ENCODE measurements at places on chromosomes 3 and 15.

GRCh38 chr3:48528048-48528447 is 24.1 kb upstream of the SHISA5 start:
- no peak for DNase-seq

DNA sequence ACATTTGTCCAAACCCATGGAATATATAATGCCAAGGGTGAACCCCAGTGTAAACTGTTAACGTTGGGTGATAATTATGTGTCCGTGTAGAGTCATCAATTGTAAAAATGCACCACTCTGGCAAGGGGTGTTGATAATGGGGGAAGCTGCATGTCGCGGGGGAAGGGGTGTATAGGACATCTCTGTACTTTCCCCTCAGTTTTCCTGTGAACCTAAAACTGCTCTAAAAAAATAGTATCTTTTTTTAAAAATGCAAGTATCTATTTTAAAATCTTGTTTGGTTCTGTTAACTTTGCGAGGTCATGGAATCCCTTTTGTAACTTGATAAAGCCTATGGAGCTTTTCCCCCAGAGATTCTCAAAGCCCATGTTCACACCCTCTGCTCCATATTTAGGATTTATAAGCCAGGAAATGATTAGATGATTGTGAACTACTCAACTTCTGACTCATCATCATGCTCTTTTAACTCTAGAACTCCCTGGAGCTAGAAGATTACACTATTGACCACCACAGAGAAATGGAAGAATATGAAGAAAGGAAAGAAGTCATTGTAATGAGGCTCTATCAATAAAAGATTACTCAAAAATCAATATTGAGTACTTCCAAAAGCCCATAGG is 56.1 kb upstream of the C3orf49 start:
- DNase-seq, result no peak

GRCh38 chr15:83930392-83931212 is 276.7 kb downstream of the ADAMTSL3 start:
- DNase-seq, result no peak

- DNase-seq, result no peak
These were observed 1132.5 kb downstream of the TUSC7 start for GRCh38 chr3:117842086-117842485.

DNA sequence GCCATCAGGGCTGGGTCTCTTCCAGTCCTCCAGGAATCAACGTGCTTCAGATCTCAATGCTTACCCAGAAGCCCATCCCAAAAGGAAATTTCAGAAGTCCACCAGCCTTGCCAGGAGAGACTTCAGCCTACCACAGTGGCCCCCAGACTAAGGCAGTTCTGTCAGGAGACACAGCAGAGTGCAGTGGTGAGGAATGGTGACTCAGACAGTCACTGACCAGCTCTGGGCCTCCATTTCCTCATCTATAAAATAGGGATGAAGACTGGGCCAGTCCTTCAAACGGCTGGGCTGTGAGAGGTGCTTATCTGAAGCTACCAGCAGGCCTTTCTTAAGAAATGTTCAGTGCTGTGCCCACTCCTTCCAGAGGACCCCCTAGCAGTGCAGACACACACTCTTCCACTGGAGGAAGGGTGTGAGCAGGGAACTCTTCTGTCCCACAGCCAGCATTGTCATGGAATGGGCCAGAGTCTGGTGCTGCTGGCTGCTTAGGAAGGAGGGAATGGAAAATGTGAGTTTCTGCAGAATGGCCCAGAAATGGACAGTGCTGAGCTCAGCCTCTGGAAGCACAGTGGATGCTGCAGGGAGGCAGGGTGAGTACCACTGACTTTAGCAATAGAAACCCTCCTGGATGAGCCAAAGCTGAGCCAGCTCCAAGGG is 41.6 kb upstream of the DUSP7 start:
- DNase-seq, result no peak

DNA sequence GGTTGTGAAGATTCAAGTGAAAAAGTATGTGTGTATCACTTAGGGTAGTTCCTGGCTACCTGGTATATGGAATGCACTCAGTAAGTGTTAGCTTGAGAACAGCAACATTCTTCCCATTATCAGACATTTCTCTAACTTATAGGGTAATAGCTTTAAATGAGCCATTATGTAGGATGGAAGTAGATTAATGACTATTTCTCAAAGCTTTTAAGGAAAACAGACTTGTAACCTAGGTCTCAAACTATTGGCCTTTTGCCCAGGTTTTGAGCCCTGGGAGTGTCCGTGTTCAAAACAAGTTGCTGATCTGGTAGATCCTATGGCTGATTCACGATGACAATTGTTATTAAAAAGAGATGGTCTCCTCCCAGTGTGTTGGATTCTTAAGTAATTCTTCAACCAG is 129.1 kb upstream of the UMPS start:
- DNase-seq, result no peak

DNA sequence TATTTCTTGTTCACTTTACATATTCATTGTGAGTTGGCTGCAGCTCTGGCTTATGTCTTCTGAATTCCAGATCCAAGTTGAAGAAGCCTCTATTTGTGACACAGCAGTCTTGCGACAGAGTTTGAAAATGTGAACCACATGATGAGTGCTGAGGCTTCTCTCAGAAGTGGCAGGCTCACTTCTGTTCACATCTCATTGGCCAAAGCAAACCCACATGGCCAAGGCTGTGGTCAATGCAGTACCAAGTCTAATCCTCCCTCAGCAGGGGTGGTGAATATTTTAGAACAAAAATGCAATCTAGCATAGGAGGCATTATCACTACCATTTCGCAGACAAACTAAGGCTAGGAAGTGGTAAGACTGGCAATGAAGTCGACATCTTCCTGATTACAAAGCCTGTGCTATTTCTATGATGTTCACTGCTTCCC is 45.2 kb downstream of the CDCP1 start:
- no peak for DNase-seq

GRCh38 chr3:24802614-24803013 is 308.0 kb upstream of the THRB start:
- no peak for DNase-seq

- DNase-seq, result no peak
These were observed 17.6 kb downstream of the ARIH1 start for GRCh38 chr15:72491768-72492167.

DNA sequence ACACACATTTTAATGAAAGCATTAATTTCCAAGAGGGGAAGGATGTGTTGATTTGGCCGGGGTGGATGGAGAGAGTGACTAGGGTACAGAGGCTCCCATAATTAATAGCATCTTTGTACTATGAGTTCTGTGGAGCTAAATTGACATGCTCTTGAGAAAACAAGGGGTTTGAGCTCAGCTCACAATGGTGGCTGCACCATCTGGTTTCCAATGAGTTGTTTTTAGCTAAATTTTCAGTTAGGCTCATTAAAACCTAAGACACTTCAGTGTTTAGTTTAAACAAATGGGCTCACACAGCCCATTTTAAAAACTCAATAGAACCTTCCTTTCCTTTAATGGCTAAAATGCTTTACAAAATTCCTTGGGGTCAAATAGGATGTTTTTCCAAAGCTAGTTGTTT is 199.7 kb downstream of the TNIK start:
- DNase-seq, result no peak

DNA sequence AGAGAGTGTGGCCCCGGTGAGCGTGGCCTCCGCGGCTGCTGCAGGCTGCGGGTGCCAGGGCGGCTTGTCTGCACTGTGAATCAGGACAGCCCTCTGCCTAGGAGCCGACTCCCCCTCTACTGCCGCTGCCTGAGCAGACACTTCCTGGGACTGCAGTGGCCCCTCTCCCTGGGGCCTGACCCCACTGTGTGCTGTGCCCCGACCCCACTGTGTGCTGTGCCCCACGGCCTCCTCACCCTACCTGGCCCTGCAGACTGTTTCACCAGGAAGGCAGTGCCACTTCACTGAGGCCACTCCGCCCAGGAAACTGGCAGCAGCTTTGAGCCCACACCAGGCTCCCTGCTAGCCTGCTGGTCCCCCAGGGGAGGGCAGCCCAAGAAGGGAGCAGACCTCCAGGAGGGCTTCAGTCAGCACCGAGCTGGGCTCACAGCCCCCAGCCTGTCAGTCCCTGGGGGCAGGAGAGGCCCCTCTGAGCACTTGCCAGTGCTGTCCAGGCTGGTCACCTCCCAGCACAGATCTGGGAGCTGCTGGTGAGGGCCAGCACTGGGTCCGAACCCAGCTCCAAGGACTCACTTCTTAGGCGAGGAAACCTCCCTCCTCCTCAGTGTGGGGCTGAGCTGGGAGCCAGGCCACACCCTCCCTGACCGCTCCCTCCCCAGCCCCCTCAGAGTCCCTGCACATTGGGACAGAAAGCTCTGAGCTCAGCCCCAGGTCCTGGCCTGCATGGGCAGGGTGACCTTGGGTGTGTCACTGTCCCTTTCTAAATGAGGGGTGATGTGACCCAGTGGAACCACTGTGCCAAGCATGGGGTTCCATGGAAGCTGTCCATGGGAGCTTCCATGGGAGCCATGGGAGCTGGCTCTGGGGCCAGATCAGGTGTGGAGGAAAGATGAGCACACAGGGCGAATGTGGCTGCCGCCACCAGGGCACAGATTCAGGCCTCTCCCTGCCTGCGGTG is 56.8 kb downstream of the DNAJB8 start:
- DNase-seq, result no peak

GRCh38 chr3:52014613-52015012 is 18.9 kb upstream of the RPL29 start:
- no peak for DNase-seq

GRCh38 chr3:40649346-40649745 is 124.6 kb downstream of the ZNF621 start:
- DNase-seq, result no peak

Measured in activated gamma-delta T cell treated with Interleukin-2 at 50 U/mL for 16 hours (primary cell).